ENCODE measurements at places on chromosomes 7 and 10.

DNA sequence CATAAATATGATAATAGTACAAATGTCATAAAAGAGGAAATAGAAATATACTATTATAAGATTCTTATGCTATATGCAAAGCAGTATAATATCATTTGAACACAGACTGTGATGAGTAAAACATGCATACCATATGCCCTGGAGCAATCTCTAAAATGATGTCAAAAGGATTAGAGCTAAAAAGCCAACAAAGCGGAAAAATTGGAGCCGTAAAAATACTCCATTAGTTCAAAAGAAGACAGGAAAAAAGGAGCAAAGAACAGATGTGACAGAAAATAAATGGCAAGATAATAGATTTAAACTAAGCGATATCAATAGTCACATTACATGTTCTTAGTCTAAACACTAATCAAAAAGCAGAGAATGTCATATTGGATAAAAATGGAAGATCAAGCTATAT, 191.0 kb upstream of the PLPP4 start:
- no peak for DNase-seq

- DNase-seq, result no peak
Measured at GRCh38 chr10:102761981-102762380, 18.2 kb downstream of the WBP1L start.

DNA sequence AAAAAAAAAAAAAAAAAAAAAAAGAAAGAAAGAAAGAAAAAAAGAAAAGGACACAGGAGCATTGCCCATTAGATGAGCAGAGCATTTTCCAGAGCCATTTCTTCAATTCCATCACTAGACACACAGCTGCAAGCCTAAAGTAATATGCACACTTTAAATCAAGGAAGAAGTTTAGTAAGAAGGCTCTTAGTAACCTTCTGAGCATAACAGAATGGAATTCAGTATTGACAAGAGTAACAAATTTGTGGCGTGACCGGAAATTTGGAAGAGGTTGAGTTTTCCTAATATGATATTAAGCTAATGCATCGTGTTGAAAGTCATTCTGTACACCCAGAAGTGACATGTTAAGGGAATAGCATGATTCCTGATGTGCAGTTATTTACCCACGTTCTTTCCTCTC, 35.3 kb downstream of the SMURF1 start:
- no peak for DNase-seq

DNA sequence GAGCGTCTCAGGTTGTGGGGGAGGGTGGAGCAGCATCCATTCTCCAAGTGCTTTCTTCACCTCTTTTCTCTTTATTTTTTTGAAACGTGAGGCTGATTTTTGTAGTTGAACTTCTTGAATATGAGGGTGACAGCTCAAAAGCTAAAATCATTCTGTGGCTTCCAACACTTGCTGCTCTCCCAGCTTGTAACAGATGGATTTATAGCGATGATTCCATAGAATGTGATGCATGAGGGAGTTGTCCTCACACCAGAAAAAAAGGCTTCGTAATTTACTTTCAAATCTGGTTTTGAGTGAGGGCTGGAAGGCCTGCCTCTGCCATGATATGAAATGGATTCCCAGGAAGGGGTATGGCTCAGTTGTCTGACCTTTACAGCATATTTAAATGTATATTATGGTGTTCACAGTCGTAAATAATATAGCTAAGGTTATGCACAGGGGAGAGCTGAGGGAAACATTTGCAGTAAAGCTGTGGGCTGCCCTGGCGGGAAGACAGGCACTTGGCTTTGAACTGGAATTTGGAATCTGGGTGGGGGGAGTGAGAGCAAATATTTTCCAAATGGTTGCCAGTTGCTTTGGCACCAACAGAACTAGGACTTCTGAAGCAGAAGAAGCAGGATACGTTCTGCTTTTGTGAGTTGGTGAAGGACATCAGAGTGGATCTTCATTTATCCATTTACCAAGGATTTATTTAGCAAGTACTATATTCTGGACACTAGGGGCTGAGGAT, 166.7 kb downstream of the SORCS3 start:
- DNase-seq, result no peak

DNA sequence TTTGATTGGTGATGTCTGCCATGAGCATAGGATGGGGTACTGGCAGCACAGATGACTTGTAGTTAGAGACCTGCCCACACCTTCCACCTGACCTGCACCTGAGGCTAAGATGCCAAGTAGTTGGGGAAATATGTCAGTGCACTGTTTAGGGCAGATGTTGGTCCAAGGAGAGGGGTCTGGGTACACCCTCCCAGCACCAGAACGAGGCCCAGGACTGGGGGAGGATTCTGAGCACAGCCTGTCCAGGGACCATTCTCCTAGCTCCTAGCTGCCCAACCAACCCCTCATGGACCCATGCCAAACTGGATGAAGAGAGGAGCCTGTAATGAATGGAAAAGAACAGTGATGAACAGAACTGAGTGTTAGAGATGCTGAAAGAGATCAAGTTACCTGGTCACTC, 28.0 kb downstream of the FRMPD2 start:
- DNase-seq, result no peak

DNA sequence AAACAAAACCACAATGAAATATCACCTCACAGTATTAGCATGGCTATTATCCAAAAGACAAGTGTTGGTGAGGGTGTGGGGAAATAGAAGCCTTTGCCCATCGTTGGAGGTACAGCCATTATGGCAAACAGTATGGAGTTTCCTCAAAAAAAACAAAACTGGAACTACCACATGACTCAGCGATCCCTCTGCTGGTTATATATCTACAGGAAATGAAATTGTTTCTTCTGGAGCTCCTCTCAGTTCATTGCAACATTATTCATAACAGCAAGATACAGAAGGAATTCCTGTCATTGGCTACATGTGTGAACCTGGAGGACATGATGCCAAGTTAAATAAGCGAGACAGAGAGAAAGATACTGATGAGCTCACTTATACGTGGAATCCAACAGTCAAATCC, 2.4 kb upstream of the UBE3C start:
- no peak for DNase-seq

DNA sequence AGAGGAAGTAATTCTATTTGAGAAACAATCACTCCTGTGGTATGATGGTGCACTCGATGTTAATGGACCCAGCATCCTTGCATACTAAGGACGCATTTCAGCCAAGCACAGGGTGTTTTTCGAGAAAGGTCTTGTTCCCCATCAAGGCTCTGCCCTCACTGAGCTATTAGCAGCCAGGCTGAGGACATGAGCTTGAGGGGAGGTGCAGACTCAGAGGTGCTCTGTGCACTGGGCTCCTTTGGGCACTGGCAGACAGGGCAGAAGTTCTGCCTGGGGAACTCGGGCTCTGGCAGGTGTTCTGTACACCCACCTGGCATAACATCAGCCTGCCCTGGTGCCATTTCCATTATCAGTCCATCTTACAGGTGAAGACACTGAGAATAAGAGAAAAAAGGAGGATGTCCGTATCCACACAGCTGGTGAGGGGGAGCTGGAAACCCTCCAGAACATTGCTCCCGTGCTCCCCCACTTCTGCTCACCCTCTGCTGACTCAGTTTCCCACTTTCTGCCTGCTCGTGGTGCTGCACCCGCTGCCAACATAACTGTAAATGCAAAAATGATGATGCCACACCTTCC, 92.7 kb upstream of the RET start:
- DNase-seq, result no peak

DNA sequence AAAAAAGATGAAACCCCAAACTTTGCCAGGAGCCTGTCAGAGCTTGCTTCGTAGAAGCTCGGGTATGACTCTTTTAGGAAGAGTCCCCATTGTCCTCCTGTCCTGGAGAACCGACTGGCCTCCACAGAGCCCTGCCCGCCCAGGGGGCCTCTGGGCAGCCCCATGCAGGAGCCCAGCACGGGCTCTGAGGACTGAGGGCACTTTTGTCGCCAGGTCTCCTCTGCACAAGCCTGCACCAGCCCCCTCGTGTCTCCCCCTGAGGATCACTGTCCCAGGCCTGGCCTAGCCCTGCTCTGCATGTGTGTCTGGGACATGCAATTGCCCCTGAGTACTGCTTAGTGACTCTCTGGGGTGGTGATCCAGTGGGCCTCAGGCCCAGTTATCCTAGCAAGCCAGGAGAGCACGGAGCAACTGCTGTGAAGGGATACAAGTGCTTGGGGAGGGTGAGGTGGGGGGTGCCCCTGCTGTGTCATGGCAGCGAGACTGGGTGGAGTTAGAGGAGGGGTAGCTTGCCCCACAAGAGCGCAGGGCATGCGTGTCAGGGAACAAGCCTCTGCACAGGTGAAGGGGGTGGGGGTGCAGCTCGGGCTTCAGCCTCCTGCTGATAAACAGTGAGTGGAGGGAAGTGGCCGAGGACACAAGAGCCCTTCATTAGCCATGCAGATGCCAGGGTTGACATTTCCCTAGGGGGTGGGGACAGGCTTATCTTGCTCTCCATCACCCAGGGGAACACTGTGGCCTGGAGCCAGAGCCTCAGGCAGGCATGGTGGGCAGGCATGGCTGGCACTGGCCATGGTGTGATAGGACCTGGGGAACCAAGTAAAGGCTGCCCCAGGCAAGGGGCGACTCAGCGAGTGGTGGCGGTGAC, 143.4 kb downstream of the C10orf105 start:
- no peak for DNase-seq

- no peak for DNase-seq
Measured at GRCh38 chr7:123410273-123410904, 124.0 kb downstream of the IQUB start.

DNA sequence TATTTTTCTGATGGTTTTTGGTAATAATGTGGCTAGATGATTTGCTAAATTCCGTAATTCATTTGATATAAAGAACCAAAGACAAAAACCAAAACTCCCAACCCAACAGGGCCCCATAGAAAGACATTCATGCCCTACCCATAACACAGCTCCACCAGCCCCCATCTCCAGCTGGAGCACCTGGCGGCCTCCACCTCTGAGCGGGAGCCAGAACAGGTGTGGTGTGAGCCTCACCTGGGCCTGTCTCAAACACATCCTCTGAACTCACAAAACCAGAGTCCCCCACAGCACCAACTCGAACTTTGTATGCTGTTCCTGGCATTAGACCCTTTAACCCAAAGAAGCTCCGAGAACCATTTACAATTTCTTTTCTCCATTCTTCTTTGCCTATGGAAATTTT, 36.5 kb upstream of the LAMB4 start:
- DNase-seq, result no peak

DNA sequence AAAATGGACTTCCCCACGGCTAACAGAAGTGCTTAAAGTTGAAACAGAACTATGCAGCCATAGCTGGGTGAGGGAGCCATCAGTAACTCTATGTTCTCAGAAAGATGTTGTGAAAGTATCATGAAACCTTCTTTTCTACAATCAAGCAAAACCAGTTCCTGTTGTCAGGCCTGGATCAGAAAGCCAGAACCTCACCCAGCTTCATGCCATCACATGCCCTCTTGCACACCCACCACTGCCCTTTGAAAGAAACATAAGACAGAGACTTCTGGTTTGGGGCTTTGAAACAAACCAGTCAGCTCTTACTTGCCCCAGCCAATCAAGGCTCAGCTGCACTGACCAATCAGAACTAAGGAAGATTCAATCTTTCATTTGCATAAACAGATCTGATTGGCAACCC, 230.8 kb upstream of the FERD3L start:
- no peak for DNase-seq

DNA sequence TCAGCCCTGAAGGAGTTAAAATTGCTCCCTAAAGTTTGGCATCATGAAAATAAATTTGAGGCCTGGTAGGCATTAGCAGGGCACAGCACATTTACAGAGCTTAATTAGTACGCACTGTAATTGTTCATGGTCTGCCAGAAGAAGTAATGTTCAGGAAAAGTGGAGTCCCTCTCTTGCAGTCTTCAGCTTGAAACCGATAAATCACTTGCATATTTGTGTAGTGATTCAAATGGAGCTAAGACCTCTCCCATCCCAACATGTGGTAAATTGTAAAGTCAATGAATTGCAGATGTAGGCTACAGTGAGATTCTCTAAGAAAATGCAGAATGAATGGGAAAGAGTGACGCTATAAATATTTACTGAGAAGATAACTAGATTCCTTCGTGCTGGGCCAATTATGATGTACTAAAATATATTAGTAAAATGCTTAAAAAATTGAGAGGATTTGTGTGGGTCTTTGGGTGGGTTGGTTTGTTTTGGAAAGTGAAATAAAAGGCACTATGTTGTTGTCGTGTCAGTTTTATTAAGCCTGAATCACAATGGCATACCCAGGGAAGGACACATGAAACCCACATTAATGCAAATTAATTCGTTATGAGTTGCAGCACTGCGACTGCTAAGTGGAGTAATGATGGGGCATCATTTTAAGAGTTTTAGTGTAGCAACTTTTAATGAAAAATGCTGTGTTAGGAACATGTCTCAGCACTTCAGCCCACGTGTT, 8.4 kb downstream of the TCF7L2 start:
- DNase-seq, result no peak

- DNase-seq, result no peak
Measured at GRCh38 chr10:15714847-15715246, 4.9 kb downstream of the ITGA8 start.

DNA sequence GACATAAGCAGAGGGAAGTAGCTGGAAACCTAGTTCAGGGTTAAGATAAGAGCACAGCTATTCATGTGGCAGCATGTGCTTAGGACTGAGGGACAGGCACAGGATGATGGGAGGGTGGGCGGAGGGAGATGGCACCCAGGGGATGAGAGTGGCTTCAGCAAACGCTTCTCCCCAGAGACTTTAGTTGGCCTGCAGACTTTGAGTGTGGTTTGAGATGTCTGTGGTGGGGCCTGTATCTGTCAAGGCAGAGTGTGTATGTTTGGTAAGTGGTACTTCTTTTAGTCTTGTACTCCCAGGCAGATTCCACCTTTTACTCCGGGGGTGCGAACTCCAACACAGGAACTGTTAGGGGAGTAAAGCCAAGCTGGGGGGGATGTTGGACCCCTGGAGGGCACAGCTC, 88.9 kb downstream of the WDFY4 start:
- no peak for DNase-seq

GRCh38 chr7:88167223-88167622, 52.6 kb downstream of the SRI start:
- DNase-seq, result no peak

GRCh38 chr10:12937527-12937926, 64.0 kb downstream of the CCDC3 start:
- DNase-seq, result no peak

DNA sequence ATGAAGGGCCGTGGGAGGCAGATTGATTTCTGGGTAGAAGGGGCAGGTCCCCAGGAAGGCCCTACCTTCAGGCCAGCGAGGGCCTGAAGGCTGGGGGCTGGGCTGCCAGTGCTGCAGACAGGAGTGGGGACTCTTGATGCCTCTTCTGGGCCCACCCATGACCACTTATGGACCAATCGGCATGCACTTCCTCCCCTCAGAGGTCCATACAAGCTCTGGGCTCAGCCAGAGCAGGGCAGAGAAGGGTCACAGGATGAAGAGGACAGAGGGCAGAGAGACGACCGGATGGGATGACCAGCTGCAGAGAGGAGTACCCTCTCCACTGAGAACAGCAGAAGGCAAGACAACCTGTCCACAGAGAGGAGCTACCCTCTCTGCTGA, 120.1 kb downstream of the DYNC2I1 start:
- no peak for DNase-seq

GRCh38 chr10:34912771-34913170, 97.7 kb upstream of the PARD3 start:
- DNase-seq, result no peak

GRCh38 chr10:14180911-14181566, 149.7 kb downstream of the FRMD4A start:
- no peak for DNase-seq

GRCh38 chr7:128387216-128388144, 22.3 kb downstream of the IMPDH1 start:
- DNase-seq, result peak; percentile 94
